ENCODE measurements at places on chromosomes 2 and 18.
A peak's percentile ranks its signal among the peaks of the same experiment; 100 is the strongest.

- no peak for DNase-seq
Observed at GRCh38 chr2:207658156-207658555, 33.0 kb upstream of the METTL21A start.

DNA sequence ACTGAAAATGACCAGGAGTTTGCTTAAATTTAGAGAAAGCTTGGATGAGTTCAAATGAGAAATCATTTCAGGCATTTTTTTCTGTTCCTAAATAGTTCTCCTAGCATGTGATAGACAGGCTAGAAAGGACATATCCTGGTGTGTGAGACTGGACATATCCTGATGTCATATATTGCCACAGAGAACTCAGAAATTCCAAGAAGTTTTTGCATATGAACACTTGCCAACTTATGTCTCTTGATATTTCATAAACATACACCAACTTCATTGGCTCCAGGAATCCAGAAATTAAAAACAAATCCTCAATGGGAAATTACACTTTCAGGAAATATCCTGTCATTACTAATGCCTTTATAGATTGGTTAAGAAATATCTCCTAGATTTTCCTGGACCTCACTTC lies 2.9 kb upstream of the SERPINB4 start:
- peak; percentile 53 for DNase-seq

DNA sequence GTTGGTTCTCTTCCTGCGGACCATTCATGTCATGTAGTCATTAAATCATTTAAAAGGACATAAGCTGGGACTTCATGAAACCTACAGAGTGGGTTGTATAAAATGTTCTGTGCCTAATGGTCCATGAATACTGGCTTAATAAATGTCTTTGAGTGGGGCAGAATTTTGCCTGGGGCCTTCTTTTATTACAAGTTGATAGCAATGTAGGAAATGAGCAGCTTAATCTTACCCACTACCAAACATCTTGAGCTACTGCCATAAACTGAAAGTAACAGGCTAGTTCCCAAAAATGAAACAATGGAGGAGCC lies 130.9 kb downstream of the TMEM17 start:
- no peak for DNase-seq

- DNase-seq, result no peak
Observed at GRCh38 chr18:23733895-23734294, 44.6 kb downstream of the LAMA3 start.

GRCh38 chr2:252001-252602 lies 11.7 kb downstream of the SH3YL1 start:
- no peak for DNase-seq

DNA sequence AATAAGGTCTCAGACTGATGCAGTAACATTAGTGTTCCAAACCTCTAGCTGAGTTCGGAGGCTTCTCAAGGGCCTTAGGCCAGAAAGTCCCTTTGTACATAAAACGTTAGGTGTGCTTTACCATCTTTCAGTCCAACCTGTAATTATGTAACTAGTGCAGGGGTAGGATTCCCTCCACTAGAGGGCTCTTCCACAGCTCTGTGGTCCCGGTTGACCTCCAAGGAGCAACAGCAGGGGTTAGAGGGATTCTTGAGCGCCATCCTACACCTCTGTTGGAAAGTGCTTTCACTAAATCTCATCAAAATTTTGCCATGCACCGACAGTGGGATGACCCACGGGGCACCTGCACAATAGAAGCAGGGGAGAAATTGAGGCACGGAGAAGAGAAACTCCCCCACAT lies 155.8 kb upstream of the LRP1B start:
- no peak for DNase-seq

DNA sequence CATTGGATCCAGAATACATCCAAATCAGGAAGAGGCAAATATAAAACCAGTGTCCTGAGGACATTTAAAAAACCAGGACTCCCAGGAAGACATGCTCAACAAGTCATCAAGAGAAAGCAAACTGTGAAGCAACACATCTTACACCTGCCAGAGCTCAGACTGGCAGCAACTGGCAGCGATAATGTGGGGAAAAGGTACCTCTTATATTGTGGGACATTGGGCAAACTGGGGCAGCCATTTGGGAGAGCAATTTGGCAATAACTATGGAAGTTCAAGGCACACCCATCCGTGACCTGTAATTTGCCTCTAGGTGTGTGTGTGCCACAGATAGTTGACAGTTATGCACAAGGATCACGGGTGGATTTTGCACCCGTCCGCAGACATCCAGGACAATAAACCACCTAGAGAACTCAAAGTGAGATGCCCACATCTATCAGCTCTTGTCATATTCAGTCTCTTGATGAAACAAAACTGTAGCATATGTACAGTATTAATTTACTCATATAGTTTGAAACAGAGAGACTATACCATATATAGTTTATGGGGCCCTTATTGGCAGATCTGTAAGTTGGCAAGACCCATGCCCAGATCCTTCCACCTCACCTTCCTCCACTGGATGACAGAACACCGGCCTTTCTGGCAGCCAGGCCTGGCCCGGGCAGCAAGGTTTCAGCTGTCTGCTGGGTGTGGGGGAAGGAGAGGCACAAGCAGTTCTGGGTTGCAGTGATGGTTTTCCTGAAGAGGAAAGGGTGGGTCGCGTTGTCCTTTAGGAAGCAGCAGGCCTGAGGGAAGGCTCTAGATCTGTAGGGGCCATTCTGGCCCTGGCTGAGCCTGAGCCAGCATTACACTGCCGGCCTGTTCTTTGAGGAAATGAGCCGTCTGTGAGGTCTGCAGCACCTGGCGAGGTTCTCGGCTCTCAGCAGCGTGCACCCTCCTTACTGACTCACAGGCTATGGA lies 18.8 kb downstream of the HJURP start:
- no peak for DNase-seq

DNA sequence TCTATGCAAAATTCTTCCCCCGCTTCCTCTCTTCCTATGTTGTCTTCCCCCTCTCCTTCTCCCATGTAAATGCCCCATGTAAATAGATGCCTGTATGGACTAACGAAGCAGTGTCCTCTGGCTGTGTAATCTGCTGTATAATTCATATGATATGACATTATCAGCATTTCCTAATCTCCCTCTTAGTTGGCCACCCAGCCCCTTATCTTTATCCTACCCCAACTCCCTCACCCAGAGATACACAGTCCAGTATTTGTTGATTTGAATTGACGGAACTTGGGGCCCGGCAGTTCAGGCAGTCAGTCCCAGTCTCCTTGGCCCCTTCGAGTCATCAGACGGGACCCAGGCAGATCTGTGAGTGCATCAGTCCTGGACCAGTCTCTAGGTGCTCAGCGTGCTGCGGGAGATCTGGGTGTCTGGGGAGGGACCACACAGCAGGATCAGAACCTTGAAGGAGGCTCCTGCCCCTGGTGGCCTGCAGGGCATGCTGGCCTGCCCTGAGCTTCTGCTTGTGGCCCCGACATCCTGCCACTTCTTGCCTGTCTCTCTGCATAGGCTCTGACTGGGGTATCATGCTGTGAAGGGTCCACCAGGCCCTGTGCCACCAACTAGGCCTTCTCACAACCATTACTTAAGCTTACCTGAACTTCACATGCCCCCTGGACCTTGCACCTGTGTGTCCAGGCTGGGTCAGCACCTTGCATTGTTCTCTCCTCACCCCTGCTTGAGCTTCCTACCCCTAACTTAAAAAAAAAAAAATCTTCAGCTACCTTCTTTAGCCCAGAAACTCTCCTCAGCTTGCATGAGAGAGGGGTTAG lies 88.1 kb upstream of the ATL2 start:
- no peak for DNase-seq

DNA sequence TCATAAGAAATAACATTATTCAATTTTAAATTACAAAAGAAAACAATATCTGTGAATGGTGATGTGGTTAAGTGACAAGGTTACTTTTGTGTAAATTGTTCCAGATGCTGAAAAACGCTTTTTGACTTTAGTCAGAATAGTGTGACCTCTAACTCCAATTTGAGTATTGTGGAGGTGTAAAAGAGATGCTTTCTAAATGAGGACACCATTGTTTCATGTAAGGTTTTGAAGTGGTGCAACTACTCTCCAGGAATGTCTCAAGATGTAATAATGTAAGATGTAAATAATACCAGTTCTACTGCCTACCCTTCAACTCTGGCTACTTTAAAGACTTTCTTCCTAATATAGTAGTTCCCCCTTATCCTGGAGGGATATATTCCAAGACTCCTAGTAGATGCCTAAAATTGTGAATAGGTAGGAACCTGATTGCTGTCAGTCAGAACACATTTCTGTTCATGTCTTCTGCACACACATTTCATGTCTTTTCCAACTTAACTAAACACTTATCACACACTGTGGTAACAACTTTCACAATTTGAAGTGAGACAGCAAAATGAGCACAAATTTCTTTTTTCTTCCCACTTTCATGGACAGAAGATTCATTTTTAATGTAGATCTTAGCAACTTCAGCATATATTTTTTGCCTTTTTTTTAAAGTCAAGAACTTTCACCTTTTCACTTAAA lies 39.1 kb upstream of the PPP1R1C start:
- no peak for DNase-seq

DNA sequence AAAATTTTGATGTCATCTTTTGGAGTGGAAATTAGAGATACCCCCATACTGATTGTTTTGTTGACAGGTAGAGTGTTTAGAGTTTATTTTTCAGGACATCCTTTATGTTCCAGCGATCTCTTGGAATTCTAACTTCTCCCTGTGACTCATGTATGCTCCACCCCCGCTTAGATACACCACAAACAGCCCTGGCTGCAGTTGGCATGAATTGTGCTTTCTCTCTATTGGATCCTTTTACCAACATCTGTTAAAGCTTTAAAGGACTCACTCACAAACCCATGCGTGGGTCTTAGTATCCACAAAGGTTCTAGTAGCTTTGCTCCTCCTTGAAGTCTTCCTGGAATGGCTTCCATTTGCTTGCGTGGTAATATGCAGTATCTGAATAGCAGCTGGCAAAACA lies 409.5 kb upstream of the POU3F3 start:
- DNase-seq, result peak; percentile 36

GRCh38 chr2:28901841-28902240 lies 7.4 kb downstream of the WDR43 start:
- DNase-seq, result no peak

- no peak for DNase-seq
Observed at GRCh38 chr2:67792191-67792590, 270.6 kb downstream of the C1D start.

GRCh38 chr2:94958245-94958644 lies 67.3 kb upstream of the MAL start:
- no peak for DNase-seq

GRCh38 chr2:35548171-35548570 lies 807.4 kb upstream of the CRIM1 start:
- DNase-seq, result peak; percentile 6
